ENCODE measurements at places on chromosomes 2 and 18. TPM values are rescaled to one million over a fixed set of nuclear protein-coding genes. Genes with fewer than 3 reads are reported as not detected.

Gene FAM124B
- 2.3 TPM for total RNA-seq

DNA sequence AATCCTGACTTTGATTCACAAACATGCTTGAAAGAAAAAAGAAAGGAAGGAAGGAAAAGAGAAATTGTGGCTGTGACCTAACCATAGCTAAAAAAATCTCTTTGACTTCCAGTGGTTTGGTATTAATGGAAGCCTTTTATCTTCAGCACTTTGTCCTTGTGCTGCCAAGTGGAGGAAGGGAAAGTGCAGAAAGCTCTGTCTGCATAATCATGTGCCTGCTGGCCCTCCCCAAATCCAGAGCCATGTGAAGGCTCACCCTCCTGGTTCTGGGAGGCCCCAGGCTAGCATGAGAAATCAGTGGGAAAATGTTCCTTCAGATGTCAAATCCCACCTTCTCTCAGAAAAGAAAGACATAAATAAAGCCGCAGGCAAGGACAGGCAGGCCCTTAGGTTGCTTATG, 48.3 kb upstream of the BMPR2 start:
- no peak for DNase-seq

- no peak for DNase-seq
These were observed 261.6 kb downstream of the ASXL3 start for GRCh38 chr18:33839452-33840211.

DNA sequence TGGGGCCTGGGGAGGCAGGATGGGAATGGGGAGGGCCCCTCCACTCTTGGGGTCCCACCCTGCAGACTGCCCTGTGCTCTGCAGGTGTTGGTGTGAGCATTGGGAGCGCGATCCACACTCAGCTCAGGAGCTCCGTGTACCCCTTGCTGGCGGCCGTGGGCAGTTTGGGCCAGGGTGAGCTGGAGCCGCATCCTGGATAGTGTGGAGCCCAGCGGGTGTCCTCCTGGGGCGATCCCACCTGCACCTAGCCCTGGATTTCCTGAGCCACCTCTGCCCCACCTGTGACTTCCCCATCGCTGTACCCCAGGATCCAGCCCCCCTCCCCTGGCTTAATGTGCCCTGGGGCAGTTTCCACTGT, 2.6 kb downstream of the PROM2 start:
- no peak for DNase-seq

DNA sequence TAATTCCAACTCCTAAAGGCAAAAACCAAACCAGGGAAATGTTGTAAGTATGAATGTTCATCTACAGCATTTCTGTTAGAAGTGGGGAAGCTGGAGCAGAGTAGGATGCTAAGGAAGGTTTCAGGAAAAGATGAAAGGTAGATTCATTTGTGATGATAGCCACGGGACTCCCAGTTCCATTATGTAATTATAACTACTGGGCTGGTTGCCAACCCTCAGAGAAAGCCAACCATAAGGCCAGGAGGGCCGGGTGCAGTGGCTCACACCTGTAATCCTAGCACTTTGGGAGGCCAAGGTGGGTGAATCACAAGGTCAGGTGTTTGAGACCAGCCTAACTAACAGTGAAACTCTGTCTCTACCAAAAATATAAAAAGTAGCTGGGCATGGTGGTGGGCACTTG, 288.9 kb upstream of the ETAA1 start:
- DNase-seq = no peak

Data from esophagus muscularis mucosa (tissue), 4 donors.